Large intestine (tissue), 12 donors: ENCODE measurements at places on chromosomes 7 and 10. TPM values are rescaled to one million over a fixed set of nuclear protein-coding genes. Genes with fewer than 3 reads are reported as not detected.

CACNA2D1 gene
- polyA plus RNA-seq: 11.4 TPM

PIK3AP1 gene
- 5.7 TPM for polyA plus RNA-seq

GRCh38 chr10:14930610-14931009 lies 23.3 kb downstream of the DCLRE1C start:
- DNase-seq: no peak

DNA sequence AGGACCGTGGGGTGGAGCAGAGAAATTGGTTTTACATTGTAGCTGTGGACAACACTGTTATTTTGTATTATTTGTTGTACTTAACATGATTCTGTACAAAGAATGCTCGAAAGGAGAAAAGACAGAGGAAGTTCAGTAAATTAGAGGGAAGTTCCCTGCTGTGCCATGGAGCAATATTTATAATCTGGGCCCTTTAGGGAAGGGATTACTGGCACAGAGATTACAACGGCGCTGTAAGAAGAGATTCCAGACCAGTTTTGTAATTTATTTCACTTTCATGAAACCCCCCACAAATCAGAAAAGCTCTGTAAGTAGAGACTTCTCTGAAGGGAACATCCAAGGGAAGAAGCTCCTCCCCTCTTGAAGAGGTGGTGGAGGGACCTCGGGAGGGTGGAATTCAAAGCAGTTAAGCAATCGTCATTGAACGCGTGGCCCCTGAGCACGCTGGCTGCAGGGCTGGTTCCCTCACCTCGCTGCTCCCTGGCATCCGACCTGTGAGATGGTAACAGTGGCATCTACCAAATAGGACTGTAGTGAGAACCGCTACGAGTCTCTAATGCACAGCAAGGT lies 113.5 kb downstream of the KLF6 start:
- DNase-seq: no peak

GRCh38 chr7:88826222-88826621 lies 30.7 kb upstream of the TEX47 start:
- no peak for DNase-seq

DNA sequence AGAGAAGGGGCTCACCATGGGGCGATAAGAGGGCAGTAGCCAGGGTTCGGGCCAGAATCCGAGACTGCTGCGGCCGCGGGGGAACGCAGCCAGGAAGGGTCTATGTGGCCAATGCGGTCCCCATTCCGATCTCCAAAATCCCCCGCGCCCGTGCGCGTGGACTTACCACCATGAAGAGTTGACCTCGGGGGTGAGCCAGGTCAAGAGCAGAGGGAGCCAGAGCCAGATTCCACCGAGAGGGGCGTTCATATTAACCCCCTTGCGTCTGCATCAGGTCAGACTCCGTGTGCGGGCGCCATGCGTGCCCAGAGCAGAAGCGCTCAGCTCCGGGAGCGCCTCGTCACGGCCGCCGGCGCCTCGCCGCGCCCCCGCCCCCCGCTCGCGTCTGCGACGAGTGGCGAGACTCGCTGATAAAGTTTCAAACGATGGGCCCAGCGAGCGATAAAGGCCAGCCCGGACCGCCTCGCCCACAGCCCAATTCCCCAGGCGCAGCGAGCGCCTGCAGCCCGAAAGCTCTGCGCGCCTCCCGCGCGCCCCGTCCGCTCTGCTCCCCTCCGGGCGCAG lies at the start of gene WNT2:
WNT2 (minus strand) TSS at position 318 of the 564 bp plus-strand sequence; CDS start at position 249, 69 bp downstream.
- DNase-seq: no peak

DNA sequence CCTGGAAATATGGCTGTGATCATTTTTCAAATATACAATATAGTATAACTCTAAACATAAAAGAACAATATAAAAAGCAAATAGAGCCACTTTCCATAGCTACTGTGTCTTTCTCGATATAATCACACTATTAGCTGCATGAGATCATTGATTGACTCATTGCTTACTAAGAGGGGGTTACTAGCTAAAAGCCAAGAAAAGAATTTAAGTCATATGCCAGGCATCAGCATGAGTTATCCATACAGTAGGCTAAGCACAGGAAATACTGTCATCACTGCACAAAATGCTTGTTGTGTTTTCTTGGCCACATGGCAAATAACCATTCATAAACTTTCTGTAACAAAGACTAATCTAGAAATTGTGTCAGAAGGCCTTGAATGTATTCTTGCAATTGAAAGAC lies 18.8 kb upstream of the ABCB5 start:
- DNase-seq: no peak

CHAT gene
- 0.96 TPM for polyA plus RNA-seq

NPY gene
- polyA plus RNA-seq: 59.0 TPM

- DNase-seq: no peak
Observed at GRCh38 chr7:37534893-37535610, 86.4 kb upstream of the ELMO1 start.

- no peak for DNase-seq
Observed at GRCh38 chr7:116177009-116177408, 33.3 kb upstream of the TES start.

DNA sequence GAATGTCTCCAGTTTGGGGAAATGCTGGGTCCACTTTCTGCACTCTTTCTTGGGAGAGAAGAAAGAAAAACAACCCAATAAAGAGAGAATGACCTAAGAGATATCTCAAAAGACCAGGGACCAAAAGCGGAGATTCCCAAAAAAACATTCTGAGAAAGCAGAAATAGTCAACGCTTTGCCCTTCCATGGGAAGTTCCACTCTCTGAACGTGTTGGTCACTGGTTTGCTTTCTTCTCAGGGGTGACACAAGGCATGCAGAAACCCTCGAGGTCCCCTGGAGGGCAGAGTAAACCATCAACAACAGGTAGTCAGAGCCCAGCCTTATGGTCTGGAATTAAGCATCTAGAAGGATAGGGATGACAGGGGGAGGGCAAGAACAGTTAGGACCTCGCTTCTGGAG lies 26.2 kb upstream of the AOAH start:
- no peak for DNase-seq

- DNase-seq: no peak
Observed at GRCh38 chr10:82922046-82922445, 1047.1 kb downstream of the NRG3 start.

ZNF736 gene
- polyA plus RNA-seq: 13.0 TPM

- no peak for DNase-seq
Observed at GRCh38 chr10:50271564-50272250, 20.4 kb upstream of the ASAH2 start.

- no peak for DNase-seq
Observed at GRCh38 chr7:78222001-78222751, 423.6 kb downstream of the PHTF2 start.

DNA sequence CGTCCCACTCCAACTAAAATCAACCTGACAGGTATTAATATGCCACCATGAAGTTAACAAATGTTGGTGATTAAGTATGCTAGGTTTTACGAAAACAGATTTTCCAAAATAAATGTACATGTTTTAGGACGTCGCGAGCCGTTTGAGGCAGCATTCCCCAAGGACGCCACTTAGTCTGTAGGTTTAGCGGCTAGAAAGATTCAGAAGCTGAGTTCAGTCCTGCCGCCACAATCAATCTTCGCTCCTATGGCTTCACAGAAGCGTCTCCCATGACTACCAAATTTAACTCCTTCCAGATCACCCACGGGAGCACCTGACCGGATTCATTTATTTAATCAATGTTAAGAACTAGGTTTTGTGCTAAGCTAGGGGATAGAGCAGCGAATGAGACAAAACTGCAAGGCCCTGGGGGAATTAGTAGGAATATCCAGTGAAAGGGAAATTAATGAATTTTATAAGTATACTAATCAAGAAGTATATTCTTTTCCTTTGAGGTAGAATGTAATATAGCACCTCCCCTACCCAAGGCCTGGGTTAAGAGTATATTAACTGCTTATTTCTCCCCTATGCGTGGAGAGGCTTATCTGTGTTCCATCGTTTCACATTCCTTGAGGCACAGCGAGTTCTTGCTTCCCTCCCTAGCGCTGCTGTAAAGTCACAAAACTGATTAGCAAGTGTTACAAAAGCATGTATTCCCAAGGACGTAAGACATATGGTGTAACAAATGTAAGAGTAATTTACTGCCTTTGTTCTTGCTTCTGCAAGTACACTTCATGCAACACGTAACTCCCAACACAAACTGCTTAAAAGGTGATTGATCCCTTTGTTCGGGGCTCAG lies 994 bp upstream of the CYP51A1 start:
- DNase-seq: peak; percentile 93

- DNase-seq: no peak
Observed at GRCh38 chr7:30816645-30817370, 45.6 kb downstream of the MINDY4 start.

- DNase-seq: no peak
Observed at GRCh38 chr10:70292004-70292403, 8.2 kb upstream of the NPFFR1 start.

TMEM273 gene
- polyA plus RNA-seq: 5.5 TPM

GRCh38 chr7:123440101-123440548 lies 94.3 kb downstream of the IQUB start:
- no peak for DNase-seq

- DNase-seq: no peak
Observed at GRCh38 chr10:97570146-97570788, 2.3 kb upstream of the ANKRD2 start.

- peak; percentile 33 for DNase-seq
Observed at GRCh38 chr7:135558337-135558767, 635 bp downstream of the NUP205 start.

DNA sequence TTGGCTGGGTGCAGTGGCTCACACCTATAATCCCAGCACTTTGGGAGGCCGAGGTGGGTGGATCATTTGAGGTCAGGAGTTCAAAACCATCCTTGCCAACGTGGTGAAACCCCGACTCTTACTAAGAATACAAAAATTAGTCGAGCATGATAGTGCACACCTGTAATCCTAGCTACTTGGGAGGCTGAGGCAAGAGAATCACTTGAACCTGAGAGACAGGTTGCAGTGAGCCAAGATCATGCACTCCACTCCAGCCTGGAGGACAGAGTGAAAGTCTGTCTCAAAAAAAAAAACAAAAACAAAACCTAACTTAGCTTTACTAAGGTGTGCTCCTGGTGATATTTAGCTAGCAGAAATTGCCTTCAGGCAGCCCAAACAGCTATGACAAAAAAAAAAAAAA lies 24.3 kb upstream of the VDAC2 start:
- no peak for DNase-seq

IL6 gene
- polyA plus RNA-seq: 2.1 TPM

DNA sequence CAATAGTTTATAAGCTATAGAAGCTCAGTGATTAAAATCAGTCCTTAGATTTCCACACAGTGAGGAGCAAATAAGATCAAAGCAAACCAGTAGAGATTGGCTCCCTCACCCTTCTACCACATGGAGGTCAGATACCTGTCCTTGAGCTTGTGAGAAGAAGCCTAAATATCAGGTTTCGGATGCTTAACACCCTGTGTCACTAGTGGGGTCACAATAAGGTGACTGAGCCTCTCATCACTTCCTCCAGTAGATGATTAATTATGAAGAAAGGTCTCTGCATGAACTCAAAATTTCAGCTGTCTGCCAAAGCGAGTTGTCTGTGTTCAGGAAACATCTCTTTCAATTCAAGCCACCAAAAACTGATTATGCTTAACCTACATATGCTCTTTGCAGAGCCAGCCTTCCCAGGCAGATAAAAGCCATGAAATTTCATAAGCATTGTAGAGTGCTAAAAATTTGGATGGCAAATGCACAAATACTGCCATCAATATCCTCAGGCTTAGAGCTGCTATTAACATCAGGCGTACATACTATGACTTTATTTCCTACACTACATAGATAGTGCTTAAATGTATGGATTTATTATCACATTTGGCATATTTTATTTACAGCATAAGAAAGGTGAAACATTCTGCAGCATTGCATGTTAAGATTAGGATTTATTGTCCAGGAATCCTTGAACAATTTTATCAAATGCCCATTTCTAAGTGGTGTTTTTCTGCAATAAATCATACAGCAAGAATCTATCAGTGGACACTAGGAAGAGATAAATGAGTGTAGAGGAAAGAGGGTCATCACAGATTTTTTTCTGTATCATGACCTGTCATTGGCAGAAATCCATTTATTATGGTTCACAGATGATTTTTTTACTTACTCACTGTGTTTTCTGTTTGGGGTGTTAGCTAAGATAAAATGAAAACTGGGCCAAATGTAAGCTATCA lies 285.1 kb upstream of the SP8 start:
- DNase-seq: no peak

DNA sequence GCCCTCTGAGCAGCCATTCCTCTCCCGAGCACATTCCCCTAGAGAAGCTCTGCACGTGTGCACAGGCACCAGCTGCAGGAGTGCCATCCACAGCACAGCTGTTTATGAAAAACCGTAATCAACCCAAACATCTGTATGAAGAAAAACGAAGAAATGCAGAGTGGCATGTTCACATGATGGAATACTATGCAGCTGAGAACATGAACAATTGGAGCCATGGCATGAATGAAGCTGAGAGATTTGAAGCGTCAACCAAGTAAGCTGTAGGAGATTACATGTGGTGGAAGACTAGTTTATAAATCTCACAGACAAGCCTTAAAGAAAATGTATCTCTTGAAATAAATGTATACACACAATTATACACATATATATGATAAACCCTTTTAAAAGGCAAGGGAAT lies 176.5 kb downstream of the EBF3 start:
- DNase-seq: no peak

DNA sequence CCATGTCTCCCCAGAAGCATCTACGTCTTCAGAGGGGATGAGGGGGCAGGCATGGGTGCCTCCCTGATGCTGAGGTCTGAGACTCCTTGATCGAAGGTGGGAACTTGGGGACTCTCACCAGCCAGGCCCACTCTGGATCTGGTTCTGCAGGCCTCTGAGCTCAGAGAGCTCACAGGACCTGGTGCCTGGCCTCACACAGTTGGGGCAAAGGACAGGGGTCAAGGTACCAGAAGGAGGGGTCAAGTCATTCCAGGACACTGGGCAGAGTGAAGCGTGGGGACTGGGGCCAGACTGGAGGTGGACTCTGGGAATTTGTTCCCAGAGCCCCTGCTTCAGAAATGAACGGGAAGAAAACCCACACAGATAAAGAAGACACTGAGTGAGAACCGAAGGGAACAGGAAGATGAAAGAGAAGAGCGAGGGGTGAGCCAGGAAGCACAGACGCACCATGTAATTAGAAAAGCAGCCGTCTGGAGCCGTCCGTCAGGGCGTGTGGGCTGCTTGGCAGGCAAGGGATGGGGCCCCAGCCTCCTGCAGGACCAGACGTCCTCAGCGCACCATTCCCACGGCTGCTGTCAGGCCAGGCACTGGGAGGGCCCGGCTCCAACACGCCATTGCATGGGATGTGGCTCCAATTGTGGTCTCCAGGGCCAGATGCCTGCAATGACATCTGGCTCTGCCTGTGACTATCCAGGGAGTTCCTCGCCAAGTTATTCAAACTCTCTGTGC lies 47.7 kb downstream of the ZCCHC24 start:
- DNase-seq: no peak

DNA sequence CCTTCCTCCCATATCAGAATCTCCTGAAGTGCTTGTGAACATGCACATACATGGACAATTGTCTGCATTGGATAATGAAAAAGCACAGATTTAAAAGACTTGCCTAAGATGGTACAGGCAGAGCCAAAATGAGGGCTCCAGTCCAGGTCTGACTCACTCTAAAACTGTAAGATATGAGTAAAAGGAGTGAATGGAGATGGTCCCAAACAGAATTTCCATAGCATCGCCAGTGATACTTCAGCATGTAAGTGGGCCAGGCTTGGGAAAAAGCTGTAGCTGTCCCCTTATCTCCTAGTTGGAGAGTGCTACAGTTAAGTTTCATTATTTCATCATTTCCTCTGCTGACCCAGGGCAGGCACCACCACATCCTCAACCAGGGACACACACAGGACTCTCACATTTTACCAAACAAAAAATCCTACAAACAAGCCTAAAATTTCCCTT lies 26.4 kb upstream of the IL6 start:
- DNase-seq: no peak

GRCh38 chr7:46559194-46559832 lies 638.2 kb upstream of the IGFBP3 start:
- DNase-seq: no peak

- no peak for DNase-seq
Observed at GRCh38 chr10:101489355-101489754, 98.7 kb downstream of the POLL start.
